GOT3 (cell line): ENCODE measurements at places on chromosomes 2 and 18.

DNA sequence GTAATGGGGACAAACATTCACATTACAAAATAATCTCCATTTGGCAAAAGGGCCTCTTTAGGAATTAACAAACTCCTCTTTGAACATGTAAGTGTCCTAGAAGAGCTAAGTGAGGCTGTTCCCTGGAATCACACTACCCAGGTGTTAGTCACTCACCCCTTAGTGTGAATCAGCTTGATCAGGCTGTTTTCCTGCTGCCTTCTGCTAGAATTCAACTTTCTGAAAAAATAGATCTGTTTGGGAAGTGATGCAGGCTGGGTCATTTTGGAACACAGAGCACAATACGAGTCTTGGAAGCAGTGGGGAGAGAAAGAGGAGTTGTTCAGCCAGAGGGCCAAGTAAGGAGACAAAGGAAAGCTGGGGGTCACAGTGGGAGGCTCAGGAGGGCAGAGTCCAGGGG is 40.0 kb downstream of the TTC32 start:
- no peak for DNase-seq

- no peak for DNase-seq
Observed at GRCh38 chr2:16349811-16350210, 315.8 kb downstream of the CYRIA start.

DNA sequence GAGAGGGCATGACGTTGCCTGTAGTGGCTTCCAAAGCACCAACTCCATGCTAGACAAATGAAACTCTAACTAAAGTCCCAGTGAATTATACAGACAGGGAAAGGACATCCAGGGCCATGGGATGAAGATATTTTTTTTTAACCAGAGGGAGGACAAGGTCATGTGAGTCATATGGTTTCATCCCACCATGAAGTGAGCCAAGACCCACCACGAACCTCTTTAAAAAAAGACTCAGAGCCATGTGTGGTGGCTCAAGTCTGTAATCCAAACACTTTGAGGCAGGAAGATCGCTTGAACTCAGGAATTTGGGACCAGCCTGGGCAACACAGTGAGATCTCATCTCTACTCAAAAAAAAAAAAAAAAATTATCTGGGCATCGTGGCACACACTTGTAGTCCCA is 115.2 kb downstream of the LIPG start:
- DNase-seq, result no peak

GRCh38 chr18:79867666-79868065 is 69.9 kb downstream of the KCNG2 start:
- DNase-seq, result no peak

- DNase-seq, result no peak
Observed at GRCh38 chr18:27600245-27600644, 415.1 kb upstream of the CHST9 start.

- no peak for DNase-seq
Observed at GRCh38 chr2:140643761-140644187, 1487.0 kb downstream of the LRP1B start.

DNA sequence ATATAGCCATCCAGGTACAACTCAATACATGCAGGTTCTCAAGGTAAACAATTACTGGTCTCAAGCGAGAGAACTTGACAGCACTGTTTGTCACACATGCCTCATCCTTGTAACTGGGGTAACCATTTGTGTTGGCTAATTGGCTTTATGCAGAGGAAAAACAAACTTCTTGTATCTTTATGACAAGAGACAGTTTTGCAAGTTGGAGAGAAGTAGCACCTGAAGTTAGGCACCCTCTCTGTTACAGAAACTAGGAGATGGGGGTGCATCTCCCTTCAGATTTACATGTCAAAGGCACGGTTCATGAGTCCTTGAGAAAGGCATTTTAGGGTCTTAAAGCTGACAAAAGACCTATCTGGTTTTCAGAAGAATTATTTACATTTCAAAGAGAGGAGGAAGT is 241.7 kb downstream of the CD226 start:
- no peak for DNase-seq

- DNase-seq, result no peak
Observed at GRCh38 chr2:125424266-125424785, 1231.6 kb upstream of the GYPC start.

DNA sequence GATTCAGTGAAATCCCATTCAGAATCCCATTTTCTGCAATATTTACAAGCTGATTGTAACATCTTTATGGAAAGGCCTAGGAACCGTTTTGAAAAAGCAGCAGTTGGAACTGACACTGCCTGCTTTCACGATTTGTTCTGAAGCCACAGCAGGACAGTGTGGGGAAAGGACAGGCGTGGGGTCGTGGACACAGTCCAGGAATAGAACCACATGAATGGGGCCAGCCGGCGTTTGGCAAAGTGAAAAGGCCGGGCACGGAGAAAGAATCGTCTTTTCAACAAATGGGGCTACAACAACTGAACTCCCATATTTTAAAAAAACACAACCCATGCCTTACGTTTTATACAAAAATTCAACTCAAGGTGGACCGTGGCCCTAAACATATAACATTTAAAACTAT is 69.8 kb downstream of the SLC66A2 start:
- no peak for DNase-seq

- DNase-seq, result no peak
Observed at GRCh38 chr2:44778221-44778654, 163.3 kb upstream of the SIX3 start.

DNA sequence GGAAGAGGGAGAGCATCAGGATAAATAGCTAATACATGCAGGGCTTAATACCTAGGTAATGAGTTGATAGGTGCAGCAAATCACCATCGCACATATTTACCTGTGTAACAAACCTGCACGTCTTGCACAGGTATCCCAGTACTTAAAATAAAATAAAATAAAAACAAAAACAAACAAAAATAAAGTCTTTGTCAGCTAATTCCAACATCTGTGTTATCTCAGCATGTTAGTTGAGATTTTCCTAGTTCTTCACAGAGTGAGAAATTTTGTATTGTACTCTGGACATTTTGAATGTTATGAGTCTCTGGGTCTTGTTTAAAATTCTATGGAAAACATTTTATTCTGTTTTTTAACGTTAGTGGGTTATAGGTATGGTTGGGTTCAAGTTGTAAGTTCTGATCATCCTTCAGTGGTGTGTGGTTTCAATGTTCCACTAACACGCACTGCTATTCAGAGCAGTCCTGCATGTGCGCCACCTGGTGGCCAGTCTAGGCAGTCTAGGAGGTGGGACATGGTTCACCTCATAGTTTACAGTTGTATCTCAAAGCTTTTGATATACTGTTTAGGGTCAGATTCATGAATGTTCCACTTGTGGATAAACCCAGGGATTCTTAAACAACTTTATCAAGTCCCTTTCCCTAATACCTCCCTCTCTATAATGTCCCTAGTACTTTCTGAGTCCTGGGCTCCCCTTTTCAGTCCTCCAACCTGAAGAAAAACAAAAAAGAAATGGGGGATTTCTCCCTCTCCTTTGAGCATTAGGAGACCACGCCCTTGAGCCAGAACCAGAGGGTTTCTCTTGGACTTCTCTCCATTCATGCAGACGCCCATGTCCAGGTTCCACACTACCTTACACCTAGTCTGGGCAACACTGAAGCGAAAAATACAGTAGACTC is 213.4 kb upstream of the GATA6 start:
- DNase-seq, result peak; percentile 1

GRCh38 chr2:231201475-231201814 is 3.0 kb downstream of the ARMC9 start:
- DNase-seq, result no peak

DNA sequence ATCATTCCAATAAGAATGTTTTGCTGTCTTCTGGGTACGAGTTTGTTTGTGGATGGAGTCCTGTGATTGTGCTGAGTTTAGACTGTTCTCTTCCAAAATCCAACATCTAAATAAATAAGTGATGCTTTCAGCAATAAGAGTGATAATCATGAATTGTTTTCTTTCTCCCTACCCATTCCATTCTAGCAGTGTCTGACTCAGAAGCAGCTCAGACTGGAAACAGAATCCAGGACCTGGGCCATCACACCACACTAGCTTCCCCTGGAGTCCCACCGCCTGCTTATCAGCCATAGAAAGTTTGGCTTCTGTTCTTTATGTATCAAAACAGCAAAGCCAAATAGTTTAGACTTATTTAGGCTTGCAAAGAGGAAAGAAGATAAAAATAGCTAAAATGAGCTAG is 76.4 kb upstream of the CNGA3 start:
- no peak for DNase-seq

DNA sequence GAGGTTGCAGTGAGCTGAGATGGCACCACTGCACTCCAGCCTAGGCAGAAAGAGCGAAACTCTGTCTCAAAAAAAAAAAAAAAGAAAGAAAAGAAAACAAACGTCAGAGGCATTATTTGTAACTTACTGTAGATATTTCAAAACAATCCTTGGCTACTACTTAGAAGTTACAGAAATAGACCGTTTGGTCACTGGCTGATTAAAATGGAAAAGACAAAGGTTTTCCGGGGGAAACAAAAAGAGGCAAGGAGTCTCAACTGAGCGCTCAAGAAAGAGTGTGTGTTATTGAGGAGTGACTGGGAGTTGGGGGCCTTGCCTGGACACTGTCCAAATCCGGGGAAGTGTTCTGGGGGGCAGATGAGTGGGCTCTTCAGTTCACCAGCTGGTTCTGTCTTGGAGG is 47.6 kb downstream of the TEX44 start:
- DNase-seq, result no peak

GRCh38 chr18:54060343-54061005 is 164.0 kb downstream of the MBD2 start:
- no peak for DNase-seq

DNA sequence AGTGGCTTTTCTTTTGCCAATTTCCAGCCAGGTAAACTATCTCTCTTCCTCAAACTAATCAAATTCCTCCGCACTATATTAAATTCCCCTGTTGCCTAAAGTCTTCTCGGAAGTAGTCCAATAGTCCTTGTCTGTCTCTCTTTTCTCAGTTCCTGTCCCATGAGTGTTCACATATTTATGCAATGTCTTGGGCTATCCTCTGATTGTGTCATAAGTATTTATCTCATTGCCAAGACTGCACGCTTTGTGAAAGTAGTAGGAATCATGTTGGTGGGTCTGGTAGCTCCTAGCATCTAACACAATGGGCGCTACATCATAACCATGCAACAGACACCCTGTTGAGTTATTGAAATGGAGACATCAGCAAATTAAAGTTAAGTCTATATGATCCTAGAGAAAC is 59.9 kb upstream of the POU3F3 start:
- no peak for DNase-seq

- DNase-seq, result no peak
Observed at GRCh38 chr2:3354986-3355385, 22.6 kb downstream of the EIPR1 start.

- DNase-seq, result no peak
Observed at GRCh38 chr2:215361211-215361875, 49.5 kb downstream of the ATIC start.

DNA sequence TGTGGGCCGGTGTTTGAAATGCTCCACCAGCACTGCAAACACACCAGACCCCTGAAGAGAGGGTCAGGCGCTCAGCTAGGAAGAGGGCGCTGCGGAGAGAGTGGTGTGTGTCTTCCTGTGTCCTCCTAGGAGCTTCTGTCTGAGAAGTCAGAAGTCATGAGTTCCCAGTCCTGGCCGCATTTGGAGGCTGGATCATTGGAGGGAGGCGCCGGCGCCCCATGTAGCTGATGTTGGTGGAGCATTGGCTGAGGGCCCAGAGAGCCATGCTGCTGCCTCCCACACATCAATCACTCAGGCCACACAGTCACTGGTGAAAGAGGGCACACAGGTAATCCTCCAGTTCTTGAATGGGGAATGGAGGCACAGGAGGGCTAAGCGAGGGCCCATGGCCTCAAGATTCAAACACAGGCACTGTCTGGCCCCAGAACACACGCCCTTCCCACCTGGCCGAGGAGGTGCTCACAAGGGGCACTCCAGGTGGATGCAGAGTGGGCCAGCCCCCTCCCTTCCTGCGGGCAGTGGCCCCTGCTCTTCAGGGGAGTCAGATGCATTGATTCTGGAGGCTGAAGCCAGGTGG is 66.3 kb downstream of the RRM2 start:
- DNase-seq, result no peak
